KG1 (cell line): ENCODE measurements at places on chromosomes 13 and 19.

DNA sequence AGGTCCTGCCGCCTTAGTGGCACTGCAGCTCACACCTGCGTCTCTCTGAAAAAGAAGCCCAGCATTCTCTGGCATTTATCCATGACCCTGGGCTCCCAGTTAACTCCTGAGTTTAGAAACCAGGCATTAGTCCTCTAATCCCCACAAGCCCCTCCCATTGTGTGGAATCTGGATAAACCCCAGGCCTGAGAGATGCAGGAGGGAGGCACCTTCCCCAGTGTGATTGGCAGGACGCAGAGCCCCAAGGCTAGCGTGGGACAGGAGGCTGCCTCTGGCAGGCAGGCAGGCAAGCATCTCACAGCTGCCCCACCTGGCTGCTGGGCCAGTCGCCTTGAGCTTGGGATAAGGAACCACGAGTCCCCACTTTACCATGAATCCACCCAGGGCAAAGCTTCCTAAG is 11.0 kb upstream of the SERPINE3 start:
- no peak for DNase-seq

- no peak for DNase-seq
Measured at GRCh38 chr19:30249911-30250310, 122.3 kb upstream of the ZNF536 start.

DNA sequence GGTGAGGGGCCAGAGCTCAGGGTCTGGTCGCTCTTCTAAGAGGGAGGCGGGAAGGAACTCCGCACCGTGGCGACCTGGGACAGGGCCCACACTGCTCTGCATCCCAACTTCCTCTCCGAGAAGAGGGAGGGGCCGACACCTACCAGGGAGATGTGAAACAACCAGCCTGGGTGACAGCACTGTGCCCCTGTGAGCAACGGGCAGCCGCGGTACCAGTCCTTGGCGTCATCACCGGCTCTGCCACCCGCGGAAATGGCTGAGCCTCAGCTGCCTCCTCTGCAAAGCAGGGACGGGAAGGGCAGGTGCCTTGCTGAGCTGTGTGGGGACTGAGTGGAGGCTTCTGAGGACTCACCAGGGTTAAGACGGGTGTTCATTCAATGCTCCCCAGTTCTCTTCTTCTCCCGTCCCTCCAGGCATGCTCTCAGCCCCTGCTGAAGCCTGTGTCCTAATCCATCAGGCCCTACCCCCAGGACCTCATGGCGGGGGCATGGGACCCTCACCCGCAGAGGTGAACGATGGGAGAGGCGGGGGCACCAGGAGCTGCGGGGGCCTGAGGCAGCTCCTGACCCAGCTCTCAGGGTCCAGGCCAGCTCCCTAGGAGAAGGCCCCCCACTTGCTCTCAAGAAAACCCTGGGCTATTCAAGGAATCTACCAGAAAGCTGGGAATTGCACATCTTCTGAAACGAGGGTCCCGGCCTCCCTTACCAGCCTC is 9.3 kb downstream of the ZNF787 start:
- DNase-seq: no peak

- DNase-seq: no peak
Measured at GRCh38 chr19:17966550-17967256, at the start of gene KCNN1. TSS of gene KCNN1 (plus strand) at chr19:17967107. CDS start at chr19:17973889, 6,782 bp downstream.

DNA sequence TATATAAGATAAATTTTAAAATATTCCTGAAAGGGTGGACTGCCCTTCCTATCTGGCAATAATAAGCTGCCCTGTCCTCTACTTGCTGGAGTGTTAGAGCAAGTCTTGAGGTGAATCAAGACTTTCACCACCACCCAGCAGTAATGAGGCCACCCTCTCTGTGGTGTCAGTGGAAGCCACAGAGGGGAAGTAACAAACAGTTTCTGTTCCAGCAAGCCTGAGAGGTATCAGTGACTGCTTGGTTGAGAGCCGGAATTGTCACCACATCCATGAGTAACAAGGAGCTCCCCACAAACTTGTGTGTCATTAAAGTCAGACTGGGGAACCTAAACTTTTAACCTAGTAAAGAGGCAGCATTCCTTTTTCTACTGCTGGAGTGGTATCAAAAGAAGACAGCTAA is 532.7 kb upstream of the SPRY2 start:
- DNase-seq: peak; percentile 60

- DNase-seq: no peak
Measured at GRCh38 chr19:51320280-51320657, 8.8 kb downstream of the IGLON5 start.

GRCh38 chr13:114005206-114005724 is 31.4 kb upstream of the C13orf46 start:
- DNase-seq: no peak

DNA sequence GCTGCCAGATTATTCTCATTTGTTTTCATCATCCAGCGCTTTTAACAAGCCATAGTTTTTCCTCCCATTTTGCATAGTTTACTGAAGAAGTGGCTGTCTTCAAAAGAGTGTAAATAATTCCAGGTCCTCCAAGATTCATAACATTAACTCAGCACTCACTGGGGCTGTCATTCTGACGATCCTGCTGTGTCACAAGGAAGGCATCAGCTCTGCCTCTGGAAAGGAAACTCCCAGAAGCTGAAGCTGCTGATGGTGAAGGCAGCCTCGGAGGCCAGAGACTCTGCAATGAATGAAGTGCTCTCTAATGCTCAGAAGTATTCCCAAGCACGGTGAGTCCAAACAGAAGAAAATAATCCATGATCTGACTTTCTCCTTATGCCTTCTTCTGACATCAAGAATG is 60.0 kb downstream of the FLT1 start:
- DNase-seq: no peak

DNA sequence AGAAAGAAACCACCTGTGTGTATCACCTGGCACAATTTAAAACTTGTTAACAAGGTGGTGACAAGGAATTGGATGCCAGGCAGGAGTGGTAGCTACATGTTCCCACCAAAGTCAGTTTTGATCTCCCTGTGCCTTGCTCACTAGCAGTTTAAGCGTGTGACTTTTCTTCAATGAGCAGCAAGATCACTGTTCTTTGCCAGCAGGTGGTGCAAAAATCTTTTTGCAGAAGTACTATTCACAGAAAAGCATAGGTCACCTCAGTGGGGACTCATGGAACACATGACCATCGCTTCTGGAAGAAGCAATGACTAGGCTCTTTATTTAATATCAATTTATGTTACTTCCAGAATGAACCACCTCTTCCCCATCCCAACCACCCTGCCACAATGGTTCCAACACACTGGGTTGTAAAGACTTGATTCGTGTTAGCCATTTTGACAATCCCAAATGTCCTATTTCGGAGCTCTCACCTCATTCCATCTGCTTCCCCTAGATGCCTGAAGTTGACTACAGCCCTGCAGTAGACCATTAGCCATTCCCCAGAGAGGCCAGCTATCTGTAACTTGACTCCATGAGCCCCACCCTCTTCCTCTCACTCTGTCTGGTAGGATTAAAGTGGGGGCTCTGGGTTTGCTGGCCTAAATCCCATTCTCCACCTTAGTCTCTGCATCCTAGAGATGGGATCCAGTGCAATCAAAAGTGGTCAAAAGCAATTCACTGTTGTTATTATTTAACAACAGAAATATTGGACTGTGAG is 59.1 kb upstream of the TNFRSF19 start:
- DNase-seq: no peak

DNA sequence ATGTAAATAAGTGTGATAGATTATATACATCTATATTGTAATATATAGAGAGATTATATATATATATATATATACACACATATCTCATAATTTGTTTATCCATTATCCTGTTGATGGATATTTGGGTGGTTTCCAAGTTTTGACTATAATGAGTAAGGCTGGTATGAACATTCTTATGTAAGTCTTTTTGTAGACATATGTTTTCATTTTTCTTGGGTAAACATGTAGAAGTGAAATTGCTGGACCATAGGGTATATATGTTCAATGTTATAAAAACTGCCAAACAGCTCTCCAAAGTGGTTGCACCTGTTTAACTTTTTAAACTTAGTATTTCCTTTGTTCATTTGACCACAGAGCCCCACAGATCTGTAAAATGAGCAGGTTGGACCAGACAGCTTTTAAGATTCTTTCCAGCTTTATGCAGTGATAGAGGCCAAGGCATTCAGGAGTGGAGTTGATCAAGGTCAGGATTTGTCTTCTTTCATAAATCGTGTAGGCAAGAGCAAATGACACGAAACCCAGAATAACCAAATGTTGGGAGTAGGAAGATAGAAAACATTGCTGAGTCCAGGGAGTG is 21.7 kb upstream of the KATNAL1 start:
- DNase-seq: no peak
